ENCODE measurements at places on chromosomes 11 and 22.

GRCh38 chr22:43155789-43156188 is 4.4 kb downstream of the TSPO start:
- no peak for DNase-seq

DNA sequence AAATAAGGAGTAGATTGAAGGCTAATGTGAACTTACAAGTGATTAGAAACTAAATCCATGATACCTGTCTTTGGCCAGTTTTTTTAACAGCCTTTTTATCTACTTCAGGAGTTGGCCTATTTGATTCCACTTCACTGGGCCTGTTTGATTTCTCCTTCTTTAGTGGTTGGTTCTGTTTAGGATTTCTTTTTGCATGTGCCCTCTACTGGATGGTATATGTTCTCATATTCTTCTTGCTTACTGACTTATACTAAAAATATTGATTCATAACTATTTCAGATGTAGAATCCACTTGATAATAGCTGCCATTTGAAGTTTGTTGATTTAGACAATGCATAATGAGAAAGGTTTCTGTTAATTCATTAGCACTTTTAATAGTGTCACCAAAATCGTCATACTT is 53.9 kb downstream of the USP47 start:
- no peak for DNase-seq

- no peak for DNase-seq
Observed at GRCh38 chr11:117998664-117999353, 12.6 kb downstream of the IL10RA start.

GRCh38 chr11:27701355-27702105 is 1.3 kb upstream of the BDNF start:
- no peak for DNase-seq

DNA sequence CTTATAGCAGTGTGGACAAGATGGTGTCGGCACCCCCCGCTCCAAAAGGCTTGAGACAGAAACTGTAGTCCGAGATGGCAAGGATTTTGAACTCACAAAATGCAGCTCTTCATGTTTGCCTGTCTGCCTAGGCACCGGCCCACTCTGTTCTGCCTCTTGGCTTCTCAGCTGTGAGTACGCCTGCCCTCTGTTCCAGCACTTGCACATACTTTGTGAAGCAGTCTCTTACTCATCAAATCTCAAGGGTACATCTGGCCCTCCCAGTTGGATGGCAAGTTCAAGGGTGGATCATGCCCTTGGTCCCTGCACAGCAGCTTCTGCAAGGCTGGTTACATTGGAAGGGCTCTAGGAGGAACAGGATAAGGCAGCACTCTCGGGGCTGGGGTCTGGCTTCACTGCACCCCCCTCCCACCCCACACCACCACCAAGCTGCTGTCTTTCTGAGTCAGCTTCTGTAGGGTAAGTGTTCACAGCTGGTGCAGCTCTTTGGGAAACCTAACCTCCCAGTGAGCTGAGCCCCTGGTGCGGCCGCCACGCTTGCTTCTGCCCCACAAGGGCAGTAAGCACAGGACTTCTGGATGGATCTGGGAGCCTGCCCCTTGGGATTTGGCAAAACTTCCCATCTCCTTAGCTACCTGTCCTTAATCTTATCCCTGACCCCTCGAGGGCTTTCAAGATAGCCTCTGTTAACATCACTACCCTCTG is 37.2 kb downstream of the FAM83F start:
- no peak for DNase-seq

- no peak for DNase-seq
Observed at GRCh38 chr11:281486-282161, 3.4 kb downstream of the NLRP6 start.
